ENCODE measurements at places on chromosomes 6 and 20.
A peak's percentile ranks its signal among the peaks of the same experiment; 100 is the strongest.

DNA sequence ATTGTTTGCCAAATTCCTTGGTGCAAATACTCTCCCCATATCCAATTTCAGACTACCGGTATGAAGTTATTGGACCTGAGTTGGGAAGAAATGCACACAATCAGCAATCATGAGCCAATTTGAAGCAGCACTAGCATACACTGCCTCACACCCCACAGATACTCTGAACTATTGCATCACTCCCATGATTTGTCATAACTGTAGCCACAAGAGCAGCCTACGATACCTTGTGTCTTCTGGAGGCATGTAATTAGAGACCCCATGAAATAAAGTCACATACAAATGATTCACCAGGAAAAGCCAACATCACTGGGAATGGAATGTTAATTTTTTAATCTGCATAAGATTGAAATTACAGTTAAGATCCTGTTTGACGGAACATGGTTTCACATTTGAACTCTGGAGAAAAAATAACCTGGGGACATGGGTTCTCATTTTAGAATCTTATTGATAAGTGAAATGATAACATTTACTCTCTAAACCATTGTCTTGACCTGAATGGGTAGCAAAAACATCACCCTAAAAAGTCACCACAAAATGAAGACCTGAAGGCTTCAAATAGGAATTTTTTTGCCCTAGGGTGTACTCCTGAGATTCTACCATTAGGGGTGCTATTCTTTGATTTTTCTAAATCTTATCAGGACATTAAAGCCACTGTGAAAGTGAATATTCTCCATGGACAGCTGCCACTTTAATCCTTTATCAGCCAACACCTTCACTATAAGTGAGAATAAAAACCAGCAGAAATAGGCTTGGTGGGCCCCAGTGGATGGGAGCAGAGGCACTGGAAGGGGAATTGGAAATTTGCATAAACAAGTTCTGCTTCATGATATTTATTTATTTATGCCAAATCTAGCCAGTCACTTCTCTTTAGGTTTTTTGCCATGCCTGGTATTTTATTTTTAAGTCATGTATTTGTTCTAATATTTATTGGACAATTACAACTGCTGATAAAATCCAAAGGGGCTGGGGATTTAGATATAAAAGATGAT, 34.5 kb upstream of the HBS1L start:
- no peak for DNase-seq

DNA sequence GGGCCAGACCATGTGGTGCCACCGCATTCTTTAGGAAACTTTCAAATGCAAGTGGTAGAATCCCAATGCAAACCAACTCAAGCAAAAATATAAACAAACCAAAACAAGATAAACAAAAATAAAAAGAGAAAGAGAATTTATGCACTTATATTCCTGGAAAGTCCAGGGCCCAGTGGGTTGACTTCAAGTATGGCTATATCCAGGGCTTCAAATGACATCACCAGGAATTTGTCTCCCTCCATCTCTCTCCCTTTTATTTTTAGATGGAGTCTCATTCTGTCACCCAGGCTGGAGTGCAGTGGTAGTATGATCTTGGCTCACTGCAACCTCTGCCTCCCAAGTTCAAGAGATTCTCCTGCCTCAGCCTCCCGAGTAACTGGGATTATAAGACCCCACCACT, 56.1 kb upstream of the PNRC1 start:
- no peak for DNase-seq

- no peak for DNase-seq
Observed at GRCh38 chr6:10579803-10580202, 58.7 kb downstream of the GCNT2 start.

DNA sequence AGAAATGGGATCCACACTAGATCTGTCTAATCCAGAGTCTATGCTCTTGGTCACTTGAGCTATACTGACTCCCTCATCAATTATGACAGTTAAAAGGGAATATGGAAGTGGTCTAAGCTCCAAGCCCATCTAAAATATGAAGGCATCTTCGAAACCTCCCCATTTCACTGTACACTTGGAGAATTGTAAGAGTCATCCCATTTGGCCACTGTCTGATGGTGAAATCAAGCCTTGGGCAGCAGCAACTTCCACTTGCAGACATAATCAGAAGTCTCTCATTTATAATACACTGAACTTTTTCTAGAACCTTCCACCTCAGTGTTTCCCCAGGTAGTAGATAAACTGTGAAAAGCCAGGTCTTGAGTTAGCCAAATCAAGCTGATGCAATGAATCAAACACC, 26.3 kb upstream of the UBR2 start:
- DNase-seq = no peak

DNA sequence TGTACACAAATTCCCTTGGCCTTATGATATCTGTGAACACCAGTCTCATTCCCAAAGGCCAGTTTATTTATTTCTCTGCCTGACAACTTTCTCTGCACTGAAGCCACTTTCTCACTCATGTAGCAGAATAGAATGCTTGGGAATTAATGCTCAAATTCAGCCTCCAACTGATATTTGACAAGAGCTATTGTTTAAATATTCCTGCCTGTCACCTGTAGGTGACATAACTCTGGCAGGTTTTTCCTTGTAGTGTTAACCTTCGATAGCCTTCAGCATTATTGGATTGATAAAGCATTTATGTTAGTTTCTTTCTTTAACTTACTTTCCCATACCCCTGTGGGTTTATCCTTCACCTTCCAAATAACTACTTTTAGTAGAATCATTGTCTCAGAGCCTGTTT, 1183.2 kb upstream of the ADGRB3 start:
- no peak for DNase-seq

DNA sequence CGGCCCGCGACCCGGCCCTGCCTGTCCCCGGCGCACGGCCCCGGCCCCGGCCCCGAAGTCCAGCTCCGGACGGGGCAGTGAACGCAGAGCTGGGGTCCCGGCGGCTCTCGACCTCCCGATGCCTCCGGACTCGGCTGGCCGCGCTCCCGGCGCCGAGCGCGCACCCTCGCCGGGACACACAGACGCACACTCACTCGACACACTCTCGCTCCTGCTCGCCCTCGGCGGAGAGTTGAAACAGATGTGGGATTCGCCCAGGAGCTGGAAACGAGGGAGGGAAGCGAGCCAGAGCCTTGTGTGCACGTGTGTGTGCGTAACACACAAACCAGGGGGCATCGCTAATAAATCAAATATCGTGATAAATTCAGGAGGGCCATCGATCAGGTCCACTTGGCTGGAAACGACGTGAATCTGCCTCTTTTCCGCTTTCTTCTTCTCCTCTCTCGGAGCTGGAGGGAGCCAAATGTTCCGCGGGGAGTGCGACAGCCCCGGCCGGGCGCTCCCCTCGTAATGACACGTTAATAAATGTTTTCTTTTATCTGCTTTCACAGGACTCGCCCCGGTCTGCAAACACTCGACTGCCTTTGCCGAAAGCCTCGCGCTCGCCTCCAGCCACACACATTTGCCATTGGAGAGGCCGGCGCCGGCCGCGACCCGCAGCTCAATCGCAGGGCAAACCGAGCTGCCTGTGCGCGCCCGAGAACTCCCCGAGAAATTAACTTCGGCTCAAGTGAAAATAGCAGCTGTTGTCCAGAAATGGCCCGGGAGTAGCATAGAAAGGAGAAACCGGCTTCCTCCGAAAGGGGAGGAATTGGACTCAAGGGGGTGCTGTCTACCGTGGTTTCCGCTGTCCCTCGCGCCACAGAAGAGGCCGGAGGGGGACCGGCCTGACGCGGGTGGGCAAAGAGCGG, 828 bp upstream of the SULF2 start:
- peak; percentile 50 for DNase-seq

GRCh38 chr6:145733810-145734209, 1.5 kb downstream of the EPM2A start:
- DNase-seq = no peak

GRCh38 chr6:16184129-16184528, 54.3 kb upstream of the GMPR start:
- no peak for DNase-seq

GRCh38 chr20:13458860-13459451, 179.8 kb downstream of the TASP1 start:
- DNase-seq = peak; percentile 1

DNA sequence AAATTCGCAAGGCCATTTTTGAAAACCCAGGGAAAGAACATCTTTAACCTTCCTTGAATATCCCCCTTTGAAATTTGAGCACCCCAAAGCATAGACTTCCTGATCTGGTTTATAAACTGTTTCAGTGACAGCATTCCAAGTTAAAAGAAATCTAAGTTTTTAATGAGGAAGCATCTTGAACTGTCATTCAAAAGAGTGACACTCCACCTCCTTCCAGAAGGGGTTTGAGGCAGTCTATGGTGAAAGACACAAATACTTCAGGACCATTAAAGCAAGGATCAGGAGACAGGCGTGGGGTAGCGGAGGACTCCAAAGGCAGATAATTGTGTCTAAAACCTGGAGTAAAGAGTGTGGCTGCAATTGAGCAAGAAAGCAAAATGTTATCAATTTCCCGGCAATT, 691 bp downstream of the GHRH start:
- DNase-seq = no peak

- no peak for DNase-seq
Observed at GRCh38 chr6:156279261-156279969, 497.8 kb upstream of the ARID1B start.

DNA sequence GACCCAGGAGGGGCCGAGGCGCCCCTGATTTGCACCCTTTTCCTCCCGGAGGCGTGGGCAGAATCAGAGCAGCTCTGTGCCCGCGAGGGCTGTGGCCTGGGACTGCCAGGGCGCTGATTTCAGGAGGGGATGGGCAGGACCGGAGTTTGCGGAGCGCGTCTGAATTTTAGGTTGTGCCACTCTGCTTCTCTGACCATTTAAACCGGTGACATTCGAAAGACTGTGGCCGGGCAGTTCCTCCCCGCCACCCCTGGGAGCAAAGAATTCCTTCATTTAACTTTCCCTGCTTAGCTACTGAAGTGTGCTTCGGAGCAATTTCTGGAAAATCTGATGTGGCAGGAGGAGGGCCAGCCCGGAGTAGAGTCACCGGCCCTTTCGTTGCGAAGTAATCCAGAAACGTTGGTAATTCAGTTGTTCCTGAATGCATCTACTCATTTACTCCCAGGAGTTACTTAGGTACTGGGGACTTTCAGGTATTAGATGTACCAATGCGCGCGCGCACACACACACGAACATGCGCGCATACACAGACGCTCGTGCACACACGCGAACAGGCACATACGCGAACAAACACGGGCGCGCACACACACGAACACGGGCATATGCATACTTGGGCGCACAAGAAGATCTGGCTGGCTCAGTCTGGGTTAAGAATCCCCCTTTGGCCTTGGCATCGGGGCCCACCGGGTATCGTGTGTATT, 568 bp downstream of the CCDC170 start:
- DNase-seq = no peak

DNA sequence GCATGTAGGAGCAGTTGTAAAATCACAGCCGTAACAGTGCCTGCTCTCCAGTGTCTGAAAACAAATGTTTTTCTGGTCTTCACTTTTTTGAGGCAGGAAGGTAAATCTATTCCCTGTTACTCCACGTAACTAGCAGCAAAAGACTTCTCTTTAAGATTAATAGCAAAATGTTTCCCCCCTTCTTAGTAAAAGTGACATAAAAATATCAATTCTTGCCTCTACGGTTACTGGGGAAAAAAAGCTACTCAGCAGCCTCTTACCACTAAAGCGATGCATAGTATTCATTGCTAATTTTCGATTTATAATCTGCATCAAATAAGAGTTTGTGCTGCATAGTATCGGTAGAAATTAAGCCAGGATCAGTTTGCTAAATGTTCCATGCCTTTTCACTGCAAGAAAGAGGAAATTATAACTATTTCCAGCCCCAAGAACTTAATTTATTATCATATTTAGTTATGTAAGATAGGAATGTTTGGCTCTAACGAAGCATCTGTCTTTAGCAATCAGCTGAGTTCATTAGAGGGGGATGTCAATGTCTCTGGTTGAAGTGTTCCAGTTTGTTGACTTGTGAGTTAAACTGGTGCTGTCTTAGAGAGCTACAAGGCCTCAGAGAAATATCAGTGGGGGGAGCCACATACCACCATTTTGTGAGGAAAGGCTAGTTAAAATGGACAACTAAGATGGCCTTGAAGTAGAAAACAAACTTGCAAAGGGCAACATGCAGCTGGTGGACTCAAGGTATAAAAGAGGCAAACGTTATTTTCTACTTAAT, 617 bp upstream of the TSPYL1 start:
- DNase-seq = no peak

GRCh38 chr6:38305995-38306681, 333.6 kb downstream of the BTBD9 start:
- no peak for DNase-seq

DNA sequence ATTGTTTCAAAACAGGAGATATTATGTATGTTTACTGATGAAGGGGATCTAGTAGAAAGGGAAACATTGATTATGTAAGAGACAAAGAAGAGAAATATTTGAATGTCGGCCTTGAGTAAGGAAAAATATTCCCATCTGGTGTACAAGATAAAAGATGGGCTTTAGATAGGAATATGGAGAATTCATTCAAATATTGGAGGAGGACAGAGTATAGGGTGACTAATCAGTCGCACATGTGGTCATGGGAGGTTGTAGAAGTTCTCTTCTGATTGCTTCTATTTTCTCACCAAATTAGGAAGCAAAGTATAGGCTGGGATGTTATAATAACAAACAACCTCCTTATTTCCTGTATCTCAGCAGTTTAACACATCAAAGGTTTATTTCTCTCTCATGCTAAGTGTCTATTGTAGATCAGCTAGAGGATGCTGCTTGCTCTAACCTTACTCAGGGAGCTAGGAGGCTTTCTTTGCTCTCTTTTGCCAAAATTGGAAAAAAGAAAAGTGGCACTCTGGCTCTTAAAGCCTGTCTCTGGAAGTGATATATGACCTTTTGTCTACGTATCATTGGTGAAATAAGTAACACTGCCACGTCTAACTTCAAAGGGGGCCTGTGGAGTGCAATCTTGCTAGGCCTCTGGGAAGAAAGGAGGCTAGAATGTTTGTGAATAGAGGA, 1.2 kb upstream of the HDDC2 start:
- DNase-seq = no peak

- DNase-seq = no peak
Observed at GRCh38 chr6:33746651-33747100, at the start of gene IP6K3. IP6K3 (minus strand) TSS chr6:33746905; CDS start chr6:33735476, 11,429 bp downstream.

GRCh38 chr6:37514321-37514771, 14.7 kb upstream of the CCDC167 start:
- no peak for DNase-seq

- DNase-seq = no peak
Observed at GRCh38 chr6:45984347-45984746, 31.3 kb downstream of the CLIC5 start.

GRCh38 chr6:84910906-84911607, 146.7 kb upstream of the TBX18 start:
- DNase-seq = no peak

GRCh38 chr6:72111611-72112010, 225.3 kb downstream of the RIMS1 start:
- no peak for DNase-seq
